ENCODE measurements at places on chromosomes 4 and X. TPM values are rescaled to one million over a fixed set of nuclear protein-coding genes. Genes with fewer than 3 reads are reported as not detected.

The DCAF8L2 gene
- not detected for total RNA-seq

The CYLC1 gene
- total RNA-seq: not detected

The CT45A10 gene
- total RNA-seq: not detected

The SEPTIN11 gene
- 147 TPM for total RNA-seq

The PABPC1L2A gene
- total RNA-seq: not detected

The ZCCHC13 gene
- not detected for total RNA-seq
